ENCODE measurements at places on chromosomes 1 and 21. TPM values are rescaled to one million over a fixed set of nuclear protein-coding genes. Genes with fewer than 3 reads are reported as not detected.

Gene CELA3B
- total RNA-seq = not detected

Gene RIPPLY3
- total RNA-seq = not detected

Gene IGSF21
- total RNA-seq = 5.0 TPM

Gene SDC3
- total RNA-seq = 75.4 TPM

Gene IER5
- total RNA-seq = 20.2 TPM

Gene STUM
- total RNA-seq = 1.6 TPM

Gene LPAR3
- 2.7 TPM for total RNA-seq

Gene DIO1
- not detected for total RNA-seq

Measured in thoracic aorta (tissue), 2 donors.